Activated CD8-positive, alpha-beta memory T cell treated with anti-CD3 and anti-CD28 coated beads for 4 hours (primary cell): ENCODE measurements at places on chromosomes 7 and 10.
A peak's percentile ranks its signal among the peaks of the same experiment; 100 is the strongest.

GRCh38 chr7:150404805-150405583, 25.9 kb downstream of the ZNF775 start:
- DNase-seq = peak; percentile 41

DNA sequence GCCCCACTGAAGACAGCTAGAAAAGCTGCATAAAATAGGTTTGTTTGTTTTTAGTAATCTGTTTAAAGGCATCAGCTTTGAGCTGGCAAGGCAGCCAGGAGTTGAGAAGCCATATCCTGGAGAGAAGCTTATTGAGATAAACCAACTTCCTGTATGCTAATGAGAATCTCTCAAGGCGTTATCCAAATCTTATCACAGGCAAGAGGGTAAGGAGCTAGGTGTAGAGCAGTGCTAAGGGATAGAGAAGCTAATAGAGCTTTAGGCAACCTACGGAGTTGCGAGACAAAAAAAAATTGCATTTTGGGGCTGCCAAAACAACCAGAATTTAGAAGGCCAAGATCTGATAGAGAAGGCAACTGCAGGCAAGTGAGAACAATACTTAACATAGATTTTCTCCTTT, 641.6 kb downstream of the SH2D4B start:
- no peak for DNase-seq

GRCh38 chr10:31353574-31353973, 34.6 kb downstream of the ZEB1 start:
- peak; percentile 6 for DNase-seq

GRCh38 chr7:13841284-13841683, 148.2 kb downstream of the ETV1 start:
- no peak for DNase-seq

DNA sequence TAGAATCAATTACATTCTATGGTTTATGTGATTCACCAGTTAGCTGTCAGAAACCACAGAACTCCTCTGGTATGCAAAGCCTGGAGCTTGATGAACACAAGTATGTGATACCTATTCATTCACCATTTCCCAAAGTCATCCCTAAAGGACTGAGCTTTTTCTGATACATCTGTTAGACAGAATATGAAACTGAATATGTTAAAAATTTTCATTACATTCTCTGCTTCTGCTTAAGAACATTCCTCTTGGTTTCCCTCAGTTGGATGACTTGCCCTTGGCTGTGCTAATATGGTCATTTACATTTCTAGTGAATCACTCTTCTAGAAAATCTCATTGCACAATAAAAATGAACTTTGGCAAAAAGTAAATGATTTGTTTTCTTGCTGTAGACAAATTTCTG, 10.8 kb upstream of the PON1 start:
- no peak for DNase-seq

GRCh38 chr10:33350041-33350440, 15.6 kb upstream of the NRP1 start:
- no peak for DNase-seq

DNA sequence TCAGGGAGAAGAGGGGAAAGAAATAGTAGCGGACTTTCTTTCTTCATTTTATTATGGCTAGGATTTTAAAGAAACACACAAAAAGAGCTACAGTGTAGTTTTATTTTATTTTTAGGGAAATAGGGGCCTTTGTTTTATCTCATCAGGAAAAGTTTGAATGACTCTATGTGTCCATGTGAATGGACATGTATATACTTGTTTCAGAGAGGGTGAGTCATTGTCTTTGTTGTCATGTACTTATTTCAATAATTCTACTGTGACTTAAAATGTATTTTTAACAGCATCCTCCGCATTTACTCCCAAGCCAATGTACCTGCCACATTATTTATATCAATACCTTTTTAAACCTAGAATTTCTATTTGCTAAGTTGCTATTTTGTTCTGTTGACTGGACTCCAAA, 569.5 kb downstream of the SORCS3 start:
- no peak for DNase-seq

DNA sequence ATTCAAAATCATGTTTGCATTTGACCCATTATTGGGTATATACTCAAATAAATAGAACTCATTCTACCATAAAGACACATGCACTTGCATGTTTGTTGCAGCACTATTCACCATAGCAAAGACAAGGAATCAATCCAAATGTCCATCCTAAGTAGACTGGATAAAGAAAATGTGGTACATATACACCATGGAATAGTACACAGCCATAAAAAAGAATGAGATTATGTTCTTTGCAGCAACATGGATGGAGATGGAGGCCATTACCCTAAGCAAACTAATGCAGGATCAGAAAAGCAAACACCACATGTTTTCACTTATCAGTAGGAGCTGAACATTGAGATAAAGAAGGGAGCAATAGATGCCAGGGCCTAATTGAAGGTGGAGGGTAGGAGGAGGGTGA, 12.0 kb upstream of the HHEX start:
- DNase-seq = no peak

- DNase-seq = no peak
Observed at GRCh38 chr7:139572704-139573385, 49.4 kb downstream of the CLEC2L start.

DNA sequence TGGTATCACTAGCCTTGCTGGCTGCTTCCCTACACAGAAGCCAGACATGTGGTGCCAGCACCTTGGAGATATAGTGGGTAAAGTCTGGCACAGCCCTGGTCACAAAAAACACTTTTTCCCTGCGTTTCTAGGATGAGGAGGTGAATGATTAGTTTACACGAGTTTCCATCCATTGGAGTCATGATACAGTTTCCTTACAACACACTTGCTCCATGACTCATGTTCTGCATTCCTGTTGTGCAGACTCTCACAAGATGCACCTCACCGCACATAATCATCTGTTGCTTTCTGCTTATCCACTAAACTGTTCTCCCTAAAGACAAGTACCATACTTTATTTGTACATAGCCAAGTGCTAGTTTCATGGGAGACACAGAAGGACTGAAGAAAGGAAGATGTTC, 747.1 kb upstream of the GALNT17 start:
- no peak for DNase-seq

GRCh38 chr10:35466661-35467060, 130.4 kb downstream of the CCNY start:
- no peak for DNase-seq

- no peak for DNase-seq
Observed at GRCh38 chr7:66055321-66055956, 20.2 kb upstream of the ASL start.

- no peak for DNase-seq
Observed at GRCh38 chr7:86942081-86942480, 117.4 kb downstream of the ELAPOR2 start.

- no peak for DNase-seq
Observed at GRCh38 chr7:105803429-105803736, 73.0 kb downstream of the ATXN7L1 start.

GRCh38 chr7:155398944-155399343, 59.0 kb upstream of the EN2 start:
- no peak for DNase-seq

GRCh38 chr7:91527460-91527859, 263.2 kb downstream of the FZD1 start:
- DNase-seq = no peak

DNA sequence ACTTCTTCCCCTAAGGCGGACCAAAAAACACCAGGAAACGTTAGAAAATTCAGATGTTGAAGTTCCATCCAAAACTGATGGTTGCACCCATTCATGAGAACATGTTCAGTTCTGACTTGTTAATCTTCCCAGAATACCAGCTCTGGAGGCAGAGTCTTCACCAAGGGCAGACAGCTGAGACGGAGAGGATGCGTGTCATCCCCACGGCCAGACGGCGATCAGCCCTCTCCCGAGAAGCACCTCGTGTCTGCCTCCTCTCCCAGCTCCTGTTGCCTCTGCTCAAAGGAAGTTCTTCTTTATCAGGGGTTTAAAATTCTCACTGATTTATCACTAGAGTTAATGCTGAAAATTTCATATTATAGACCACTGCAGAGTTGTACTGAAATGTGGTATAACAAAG, 269.7 kb downstream of the ZMYND11 start:
- DNase-seq = no peak

- DNase-seq = no peak
Observed at GRCh38 chr10:120002785-120003184, 110.3 kb downstream of the SEC23IP start.

- DNase-seq = no peak
Observed at GRCh38 chr7:85160223-85160622, 26.6 kb downstream of the SEMA3D start.

GRCh38 chr10:95388539-95388938, 97.7 kb upstream of the PDLIM1 start:
- DNase-seq = no peak

- DNase-seq = no peak
Observed at GRCh38 chr10:122044045-122044661, 55.2 kb downstream of the TACC2 start.

- DNase-seq = no peak
Observed at GRCh38 chr7:79453558-79454360, at the start of gene MAGI2. Gene MAGI2 (minus strand): TSS chr7:79453667. CDS start chr7:79453320, 347 bp downstream.

DNA sequence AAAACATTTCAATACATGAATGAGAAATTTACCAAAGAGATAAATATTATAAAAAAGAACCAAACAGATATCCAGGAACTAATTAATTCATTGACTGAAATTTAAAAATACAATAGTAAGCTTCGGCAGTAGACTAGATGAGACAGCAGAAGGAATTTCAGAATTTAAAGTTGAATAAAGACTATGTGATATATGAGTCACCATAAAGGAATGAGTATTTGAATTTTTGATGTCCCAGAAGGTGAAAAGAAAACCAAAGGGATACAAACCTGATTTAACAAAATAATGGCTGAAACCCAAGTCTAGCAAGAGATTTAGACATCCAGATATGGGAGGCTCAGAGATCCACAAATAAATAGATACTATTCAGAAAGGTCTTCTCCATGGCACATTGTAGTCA, 623.9 kb upstream of the FOXK1 start:
- DNase-seq = no peak

DNA sequence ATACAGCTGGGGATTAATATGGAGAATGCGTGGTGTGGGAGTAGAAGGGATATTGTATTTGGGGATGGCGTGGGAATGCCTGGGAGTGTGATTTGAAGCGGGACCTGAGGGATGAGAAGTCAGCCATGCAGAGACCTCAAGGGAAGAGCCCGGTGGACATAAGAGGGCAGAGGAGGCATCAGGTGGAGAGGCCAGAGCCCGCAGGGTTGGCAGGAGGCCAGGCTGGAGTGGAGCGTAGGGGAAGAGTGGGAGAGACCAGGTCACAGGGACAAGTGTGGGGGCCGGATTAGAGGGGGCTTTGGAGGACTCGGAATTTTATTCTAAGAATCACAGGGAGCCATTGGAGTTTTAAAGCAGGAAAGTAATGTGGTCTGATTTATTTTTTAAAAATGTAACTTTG, 2.0 kb downstream of the NDUFB2 start:
- DNase-seq = no peak

GRCh38 chr7:48041653-48041970, 6.3 kb downstream of the C7orf57 start:
- no peak for DNase-seq

GRCh38 chr7:75534727-75535307, 42.7 kb downstream of the SPDYE5 start:
- no peak for DNase-seq

DNA sequence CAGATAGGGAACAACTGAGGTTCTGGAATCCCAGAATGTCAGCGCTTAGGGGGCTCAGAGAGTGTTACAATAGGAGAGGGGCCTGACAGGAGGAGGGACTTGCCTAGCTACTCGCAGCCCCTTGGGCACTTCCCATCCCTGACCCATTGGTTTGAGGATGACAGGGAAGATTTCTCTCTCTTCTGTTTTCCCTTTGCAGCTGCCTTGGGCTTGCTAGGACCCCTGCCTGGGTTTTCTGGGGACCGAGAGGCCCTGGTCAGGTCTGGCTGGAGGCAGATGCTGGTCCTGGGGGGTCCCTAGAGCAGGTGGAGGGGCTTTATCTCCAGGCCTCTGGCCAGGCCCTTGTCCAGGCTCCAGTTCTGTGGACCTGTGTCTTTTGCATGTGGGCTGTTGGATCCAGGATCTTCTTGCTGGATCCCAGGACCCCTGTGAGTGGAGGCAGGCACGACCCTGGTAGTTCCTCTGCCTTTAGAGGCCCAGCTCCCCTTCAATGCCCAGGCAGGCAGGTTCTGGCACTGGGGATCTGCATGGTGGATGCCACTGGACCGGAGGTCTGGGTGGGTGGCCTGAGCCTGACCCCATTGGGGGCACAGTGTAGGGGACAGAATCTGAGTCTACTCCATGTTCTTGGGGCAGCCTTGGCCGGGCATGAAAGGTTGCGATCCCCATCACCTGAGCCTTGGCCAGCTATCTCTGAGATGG, 26.9 kb downstream of the RAMP3 start:
- DNase-seq = no peak

DNA sequence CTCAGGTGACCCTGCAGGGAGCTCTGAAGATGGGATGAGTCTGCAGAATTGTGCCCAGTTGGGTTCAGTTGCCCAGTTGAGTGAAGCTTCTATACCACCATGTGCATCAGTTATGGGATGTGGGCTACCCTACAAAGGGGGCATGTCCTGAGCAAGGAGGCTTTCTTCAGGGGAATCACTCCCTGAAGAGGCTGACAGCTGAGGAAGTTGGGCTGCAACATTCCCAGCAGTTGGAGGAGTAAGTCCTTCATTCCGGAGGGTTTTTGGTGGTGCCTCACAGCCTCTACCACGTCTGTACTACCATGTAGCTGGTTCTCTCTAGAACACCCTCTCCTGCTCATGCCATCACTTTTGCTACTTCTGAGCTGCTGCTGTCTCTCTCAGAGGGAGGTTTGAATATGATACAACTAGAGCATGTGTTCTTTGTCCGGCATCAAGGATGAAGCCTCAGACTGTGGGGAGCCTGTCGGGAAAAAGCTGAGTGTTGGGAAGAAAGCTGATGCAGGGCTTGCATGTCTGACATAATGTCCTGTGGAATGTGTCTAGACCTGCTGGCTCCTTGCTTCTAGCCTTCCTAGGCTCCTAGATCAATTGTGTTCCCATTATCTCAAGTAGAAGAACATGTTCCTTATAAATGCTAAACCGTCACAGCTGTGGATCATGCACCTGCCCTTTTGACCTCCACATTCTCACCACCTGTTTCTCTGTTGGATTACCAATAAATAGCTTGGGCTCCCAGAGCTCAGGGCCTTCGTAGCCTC, 355.8 kb downstream of the CCSER2 start:
- DNase-seq = no peak

DNA sequence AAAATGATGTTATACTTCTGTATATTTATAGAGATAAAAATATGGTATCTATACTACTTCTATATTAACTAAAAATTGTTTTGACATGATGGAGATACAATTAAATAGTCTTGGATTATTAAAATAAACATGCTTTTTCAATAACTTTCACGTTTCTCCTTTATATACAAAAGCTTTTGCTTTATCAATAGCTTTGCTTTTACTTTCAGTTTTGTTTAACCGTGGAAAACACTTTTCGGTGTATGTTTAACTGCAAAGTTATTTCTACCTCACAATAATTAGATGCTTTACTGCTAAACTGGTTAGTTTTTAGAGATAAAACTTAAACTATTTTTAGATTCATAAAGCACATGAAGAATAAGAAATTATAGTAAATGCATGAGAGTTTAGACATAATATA, 432.1 kb upstream of the PCDH15 start:
- DNase-seq = no peak

DNA sequence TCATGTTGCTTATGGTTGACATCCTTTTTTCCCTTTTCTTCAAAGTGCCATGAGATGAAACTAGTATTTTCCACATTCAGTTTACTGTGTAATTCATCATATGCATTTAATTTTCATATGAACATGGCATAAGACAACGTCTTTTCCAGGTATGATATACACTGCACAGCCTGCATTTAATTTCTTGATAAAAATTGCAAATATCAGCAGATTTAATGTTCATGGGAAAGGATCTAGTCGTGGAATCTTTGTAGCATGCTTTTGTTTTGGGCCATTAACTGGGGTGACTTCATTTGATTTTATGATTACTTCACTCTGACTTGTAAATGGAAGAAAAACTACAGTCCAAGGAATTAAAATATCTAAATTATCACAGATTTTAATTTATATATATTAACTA, 837.3 kb downstream of the IPMK start:
- no peak for DNase-seq
